HT1080 (cell line): ENCODE measurements at places on chromosomes 4 and X. TPM values are rescaled to one million over a fixed set of nuclear protein-coding genes. Genes with fewer than 3 reads are reported as not detected.

Gene GAGE2A
- total RNA-seq, result 5.9 and 15.7 TPM in 2 replicates

Gene CFP
- total RNA-seq, result 0.24 and 0.67 TPM in 2 replicates

Gene PSAPL1
- not detected in 2 replicates for total RNA-seq

Gene FAAH2
- 0.03 TPM in 1 of 2 replicates, not detected in the other for total RNA-seq

Gene CXXC4
- total RNA-seq, result 1.4 and 1.7 TPM in 2 replicates

Gene ZNF674
- 1.8 and 4.3 TPM in 2 replicates for total RNA-seq

Gene GRID2
- total RNA-seq, result not detected in 2 replicates

Gene FAM184B
- 0.02 TPM in 1 of 2 replicates, not detected in the other for total RNA-seq

DNA sequence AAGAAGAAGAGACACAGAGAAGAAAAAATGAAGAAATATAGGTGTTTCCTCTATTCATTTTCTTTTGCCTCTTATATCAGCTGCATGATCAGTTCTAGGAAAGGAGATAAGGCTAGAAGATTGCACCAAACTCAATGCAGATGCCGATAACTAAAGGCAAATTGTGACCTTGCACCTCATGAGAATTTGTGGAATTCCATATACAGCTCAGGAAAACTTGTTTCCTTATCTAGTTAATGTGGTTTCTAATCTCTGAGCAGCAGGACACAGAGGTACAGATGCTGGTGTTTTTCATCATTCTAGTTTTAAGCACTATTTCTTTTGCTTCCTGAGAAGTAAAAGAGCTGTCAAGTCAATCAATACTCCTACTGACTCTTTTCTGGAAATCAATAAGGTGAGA is 104.6 kb upstream of the NWD2 start:
- DNase-seq, result no peak

DNA sequence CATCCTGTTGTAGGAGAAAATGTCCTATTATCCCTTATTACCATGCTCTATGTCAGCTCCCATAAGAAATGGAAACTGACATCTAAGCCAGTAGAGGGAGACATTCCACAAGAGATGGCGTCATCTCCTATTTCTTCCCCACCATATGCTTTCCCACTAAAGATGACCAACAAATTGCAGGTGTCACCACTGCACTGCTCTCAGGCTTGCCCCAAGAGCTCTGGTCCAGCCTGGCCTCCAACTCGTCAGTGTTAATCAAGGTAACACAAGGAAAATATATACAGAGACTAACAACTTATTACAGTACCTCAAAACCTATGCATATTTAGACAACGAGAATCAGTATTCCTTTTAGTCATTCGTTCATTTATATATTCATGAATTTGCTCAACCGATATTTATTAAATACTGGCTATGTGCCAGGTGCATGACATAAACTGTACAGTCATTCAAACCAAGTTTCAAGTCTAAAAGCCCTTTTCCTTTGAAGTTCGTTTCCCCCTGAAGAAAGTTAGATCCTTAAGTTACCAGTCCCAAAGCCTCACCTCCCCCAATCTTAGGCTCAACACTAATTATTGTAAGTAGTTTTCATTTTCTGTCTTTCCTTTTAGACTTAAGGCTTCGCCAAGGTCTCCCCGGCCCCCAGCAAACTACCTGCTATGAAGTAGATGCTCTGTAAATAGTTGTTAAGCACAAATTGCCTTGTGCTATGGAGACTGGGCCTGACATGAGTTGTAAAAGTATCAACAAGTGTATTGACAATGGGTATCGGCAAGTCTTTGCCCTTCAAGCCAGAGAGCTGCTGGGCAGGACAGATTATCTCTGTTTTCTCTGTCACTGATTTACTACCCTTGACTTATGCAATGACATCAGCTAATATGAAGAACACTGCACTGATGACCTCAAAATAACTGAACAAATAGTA is 3.1 kb upstream of the FGB start:
- DNase-seq, result peak; percentile 72

DNA sequence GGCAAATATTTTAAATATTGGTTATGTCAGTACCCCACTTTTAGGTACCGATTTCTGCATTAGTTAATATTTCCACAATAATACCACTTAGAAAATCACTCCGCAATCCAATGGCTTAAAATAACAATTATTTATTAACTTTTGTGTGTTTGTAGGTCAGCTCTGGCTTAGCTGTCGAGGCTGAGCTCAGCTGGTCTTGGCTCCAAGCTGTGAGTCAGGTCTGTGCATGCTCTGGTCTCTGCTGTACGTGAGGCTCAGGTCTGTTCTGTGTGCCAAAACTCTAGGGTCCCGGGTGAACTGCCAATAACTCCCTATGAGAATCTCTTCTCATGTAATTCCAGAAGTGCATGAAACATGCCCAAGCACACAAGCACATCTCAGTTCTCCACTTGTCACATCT is 245.8 kb upstream of the GK2 start:
- no peak for DNase-seq

DNA sequence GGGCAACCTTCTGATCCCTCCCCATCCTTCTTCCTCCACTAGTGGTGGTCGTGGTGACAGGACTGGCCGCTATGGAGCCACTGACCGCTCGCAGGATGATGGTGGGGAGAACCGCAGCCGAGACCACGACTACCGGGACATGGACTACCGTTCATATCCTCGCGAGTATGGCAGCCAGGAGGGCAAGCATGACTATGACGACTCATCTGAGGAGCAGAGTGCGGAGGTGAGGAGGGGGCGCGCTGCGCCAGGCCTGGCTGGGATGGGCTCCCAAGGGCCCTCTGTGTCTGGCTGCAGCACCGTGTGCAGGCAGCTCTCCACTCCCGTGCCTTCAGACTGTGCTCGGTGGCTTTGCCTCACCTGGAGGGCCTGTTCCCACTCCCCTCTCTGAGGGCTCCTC is 24.3 kb downstream of the RBM10 start:
- no peak for DNase-seq

GRCh38 chr4:11894977-11895376 is 466.3 kb upstream of the HS3ST1 start:
- DNase-seq, result no peak

- DNase-seq, result no peak
Observed at GRCh38 chr4:139084804-139085093, 69.2 kb downstream of the NOCT start.

DNA sequence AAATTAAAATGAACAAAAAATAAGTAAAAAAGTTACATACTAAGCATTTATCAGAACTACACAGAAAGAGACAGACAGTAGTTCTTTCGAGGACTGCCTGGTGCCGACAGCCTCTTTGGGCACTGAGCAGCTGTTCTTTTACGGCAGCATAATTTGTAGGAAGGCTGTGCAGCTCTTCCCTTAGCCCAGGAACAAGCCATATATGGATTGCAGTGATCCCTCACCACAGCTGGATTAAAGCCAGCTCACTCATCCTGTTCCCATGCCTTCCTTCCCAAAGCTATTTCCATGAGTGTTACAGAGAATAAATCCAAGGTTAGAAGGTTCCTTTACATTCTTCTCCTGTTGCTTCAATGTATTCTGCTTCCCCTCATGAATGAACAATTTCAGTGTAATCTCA is 71.7 kb downstream of the DDX60L start:
- DNase-seq, result peak; percentile 93

- no peak for DNase-seq
Observed at GRCh38 chrX:3227526-3227925, 118.9 kb downstream of the MXRA5 start.

DNA sequence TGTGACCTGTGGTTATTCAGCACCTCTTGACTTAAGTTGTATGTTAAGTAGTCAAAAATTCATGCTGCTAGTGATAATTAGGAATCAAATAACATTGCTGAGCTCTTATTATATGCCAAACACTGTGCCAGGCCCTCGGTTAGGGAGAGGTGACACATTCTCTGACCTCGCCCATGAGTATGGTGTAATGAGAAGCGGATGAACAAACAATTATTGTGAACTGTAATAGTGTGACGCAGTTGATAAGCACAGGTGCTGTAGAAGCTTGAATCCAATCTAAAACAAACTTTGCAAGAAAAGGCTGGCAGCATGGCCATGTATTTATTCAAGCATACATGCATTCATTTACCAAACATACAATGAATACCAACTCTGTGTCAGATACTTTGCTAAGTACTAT is 303.5 kb upstream of the HS3ST1 start:
- DNase-seq, result no peak

- no peak for DNase-seq
Observed at GRCh38 chr4:66927937-66928336, 617.4 kb downstream of the CENPC start.

GRCh38 chrX:86348669-86349068 is 200.4 kb downstream of the DACH2 start:
- DNase-seq, result no peak

- no peak for DNase-seq
Observed at GRCh38 chr4:165522050-165522449, 143.2 kb downstream of the CPE start.

DNA sequence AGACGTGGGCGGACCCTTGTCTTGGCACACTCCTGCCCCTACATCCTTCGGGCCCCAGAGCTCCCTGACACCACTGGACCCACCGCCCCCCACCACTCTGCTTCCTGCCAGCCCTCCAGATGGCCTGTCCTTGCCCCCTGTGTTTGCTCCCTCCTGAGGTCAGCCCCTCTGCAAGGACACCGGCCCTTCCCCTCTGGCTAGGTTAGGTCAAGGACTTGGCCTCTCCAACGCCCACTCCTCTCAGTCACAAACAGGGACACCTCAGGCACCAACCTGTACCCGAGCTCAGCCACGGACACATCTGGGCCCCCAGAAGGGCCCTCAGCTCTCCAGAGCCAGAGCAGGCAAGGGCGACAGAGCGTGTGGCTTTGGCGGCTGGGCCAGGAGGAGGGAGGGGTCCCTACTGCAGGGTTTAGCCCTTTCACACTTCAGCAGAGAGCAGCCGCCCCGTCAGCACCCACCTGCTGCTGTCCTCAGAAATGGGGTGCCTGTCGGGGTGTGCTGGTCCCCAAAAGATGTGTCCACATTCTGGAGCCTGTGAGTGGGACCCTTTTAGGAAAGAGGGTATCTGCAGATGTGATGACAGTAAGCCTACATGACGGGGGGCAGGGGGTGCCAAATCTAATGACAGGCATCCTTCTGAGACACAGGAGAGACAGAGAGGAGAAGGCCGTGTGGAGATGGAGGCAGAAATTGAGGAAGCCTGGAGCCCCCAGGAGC is 23.5 kb upstream of the DUSP9 start:
- no peak for DNase-seq

GRCh38 chr4:121642876-121643585 is 53.7 kb downstream of the ANXA5 start:
- DNase-seq, result no peak

DNA sequence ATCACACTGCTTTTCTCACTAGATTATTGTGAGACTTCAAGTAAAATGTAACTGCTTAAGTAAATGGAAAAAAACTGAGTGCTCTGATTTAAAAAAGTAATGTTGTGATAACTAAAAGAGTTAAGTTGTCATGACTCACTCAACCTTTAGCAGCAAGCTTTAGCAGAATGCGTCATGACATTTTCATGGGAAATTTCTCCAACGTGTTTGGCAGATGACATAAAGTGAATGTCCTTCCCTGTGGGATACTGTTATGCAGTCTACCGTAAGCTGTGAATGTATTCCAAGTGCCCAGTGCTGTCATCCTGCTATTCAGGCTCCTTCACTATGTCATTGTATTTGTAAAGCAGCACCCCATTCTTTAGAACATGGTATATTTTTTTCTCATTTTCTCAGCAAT is 136.2 kb downstream of the CPXCR1 start:
- peak; percentile 71 for DNase-seq

- no peak for DNase-seq
Observed at GRCh38 chr4:91087743-91088142, 960.5 kb downstream of the CCSER1 start.

GRCh38 chrX:130829526-130830515 is 73.2 kb downstream of the ENOX2 start:
- DNase-seq, result peak; percentile 2

DNA sequence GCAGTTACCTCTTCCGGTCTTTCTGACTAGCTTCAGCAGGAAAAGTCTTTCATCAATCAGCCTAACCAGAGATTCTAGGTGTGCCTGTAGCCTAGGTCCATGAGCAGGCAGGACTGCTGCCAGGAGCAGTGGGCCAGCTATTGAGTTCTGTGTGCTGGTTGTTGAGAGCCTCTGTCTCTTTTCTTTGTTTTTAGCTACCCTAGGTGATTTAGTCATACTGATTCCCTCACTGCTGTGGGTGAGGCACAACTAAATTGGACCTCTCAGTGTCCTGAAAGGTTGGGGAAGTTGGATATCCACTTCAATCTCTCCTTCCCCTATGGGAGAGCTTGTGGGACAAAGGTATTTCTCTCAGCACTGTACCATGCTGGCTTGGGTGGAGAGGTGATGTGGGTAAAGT is 354.9 kb downstream of the GPAT3 start:
- DNase-seq, result peak; percentile 38

- peak; percentile 80 for DNase-seq
Observed at GRCh38 chr4:12852338-12853307, 631.5 kb downstream of the RAB28 start.

DNA sequence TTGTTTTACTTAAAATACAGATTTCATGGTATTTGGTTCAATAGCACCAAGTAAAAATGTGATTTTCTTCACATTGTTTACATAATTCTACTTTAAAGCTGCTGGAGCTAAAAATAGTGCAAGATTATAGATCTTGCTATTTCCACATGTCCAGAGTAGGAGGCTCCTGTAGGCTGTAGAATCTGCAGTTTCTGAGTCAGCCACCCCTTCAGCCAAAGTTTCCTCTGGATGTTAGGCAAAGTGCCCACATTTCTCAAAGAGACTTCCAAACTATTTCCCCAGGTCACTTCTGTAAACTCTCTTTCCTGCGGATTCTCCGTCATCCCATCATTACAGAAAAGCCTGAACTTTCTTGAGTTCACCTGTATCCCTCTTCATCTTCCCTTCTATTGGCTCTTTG is 342.5 kb upstream of the FSTL5 start:
- DNase-seq, result peak; percentile 61

DNA sequence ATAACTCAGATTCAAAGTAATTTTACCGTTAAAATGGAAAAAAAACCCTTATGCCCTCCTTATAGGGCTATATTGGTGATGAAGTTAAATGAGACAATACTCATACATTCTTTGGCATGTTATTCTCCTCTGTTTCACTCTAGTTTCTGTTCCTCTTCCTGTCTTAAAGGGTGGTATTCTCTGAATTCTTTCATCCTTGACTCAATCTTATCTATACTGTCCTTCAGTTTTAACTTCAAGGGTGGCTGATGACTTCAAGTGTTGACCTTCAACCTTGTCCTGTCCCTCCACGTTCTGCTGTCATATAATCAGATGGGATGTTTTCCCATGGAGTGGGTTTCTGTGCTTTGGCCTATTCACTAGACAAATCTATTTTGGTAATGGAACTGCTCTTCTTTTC is 44.0 kb downstream of the ZNF518B start:
- no peak for DNase-seq

GRCh38 chrX:77346859-77347258 is 100.3 kb upstream of the FGF16 start:
- no peak for DNase-seq

DNA sequence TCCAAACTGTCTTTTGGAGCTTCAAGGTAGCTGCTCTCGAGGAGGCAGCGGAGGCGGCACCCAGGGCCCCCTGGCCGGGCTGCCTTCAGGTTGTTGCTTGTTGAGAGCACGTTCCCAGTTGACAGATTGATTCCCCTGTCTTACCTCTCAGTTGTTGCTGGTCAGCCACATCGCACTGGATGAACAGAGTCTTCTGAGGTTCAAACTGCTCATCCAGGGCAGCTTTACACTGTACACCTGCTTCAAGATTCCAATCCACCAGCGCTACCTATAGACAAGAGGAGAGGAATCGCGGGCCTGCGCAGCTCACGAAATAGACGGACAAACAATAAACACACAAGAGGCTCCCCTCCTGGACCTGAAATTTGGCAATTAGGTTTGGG is 497 bp downstream of the HPGD start:
- peak; percentile 25 for DNase-seq
